PC-9 (cell line): ENCODE measurements at places on chromosomes 13 and 19. TPM values are rescaled to one million over a fixed set of nuclear protein-coding genes. Genes with fewer than 3 reads are reported as not detected.
A peak's percentile ranks its signal among the peaks of the same experiment; 100 is the strongest.

GRCh38 chr13:112058941-112059340, 8.0 kb upstream of the SOX1 start:
- H3K27me3 ChIP-seq = peaks cover 67% of the 10 kb centered on the region
- no peaks in the 10 kb centered on the region for H3K4me1 ChIP-seq
- DNase-seq = no peak
- no peak overlapping the region for H3K4me3 ChIP-seq
- H3K36me3 ChIP-seq = no peaks in the 10 kb centered on the region

GRCh38 chr13:37342205-37342604, 236.7 kb upstream of the CSNK1A1L start:
- H3K36me3 ChIP-seq = no peaks in the 10 kb centered on the region
- H3K27me3 ChIP-seq = no peaks in the 10 kb centered on the region
- no peak overlapping the region for H3K4me3 ChIP-seq

The ZIM2 gene
- not detected in 2 replicates for total RNA-seq

DNA sequence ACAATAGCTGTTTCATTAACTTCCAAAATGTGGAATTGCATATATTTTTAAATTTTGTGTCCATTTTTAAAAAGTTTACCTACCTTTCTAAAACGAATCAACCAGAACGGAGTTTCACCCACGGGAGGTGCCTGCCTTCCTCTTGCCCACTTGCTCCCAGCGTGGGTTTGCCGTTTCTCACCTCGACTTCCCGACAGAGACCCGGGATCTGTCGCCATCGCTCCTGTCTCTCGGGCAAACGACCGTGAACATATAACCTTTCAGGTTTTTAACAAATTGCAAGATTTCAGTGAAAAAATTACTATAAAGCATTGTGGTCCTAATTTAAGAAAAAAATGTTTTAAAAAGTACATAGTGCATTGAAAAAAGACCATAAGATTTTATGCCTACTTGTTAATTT, 4.2 kb downstream of the TMEM255B start:
- H3K27me3 ChIP-seq = peaks cover 81% of the 10 kb centered on the region
- 0 out of 2 replicates have a peak, but pooled peaks cover 7% of the 10 kb centered on the region for H3K4me1 ChIP-seq
- H3K36me3 ChIP-seq = no peaks in the 10 kb centered on the region
- no peak overlapping the region for H3K4me3 ChIP-seq
- DNase-seq = no peak
- no peak overlapping the region for H3K27ac ChIP-seq

GRCh38 chr19:30920222-30920621, 429.0 kb downstream of the TSHZ3 start:
- H3K27me3 ChIP-seq = peaks cover 29% of the 10 kb centered on the region
- no peak overlapping the region for H3K4me3 ChIP-seq
- no peaks in the 10 kb centered on the region for H3K36me3 ChIP-seq
- DNase-seq = no peak
- no peak overlapping the region for H3K27ac ChIP-seq

DNA sequence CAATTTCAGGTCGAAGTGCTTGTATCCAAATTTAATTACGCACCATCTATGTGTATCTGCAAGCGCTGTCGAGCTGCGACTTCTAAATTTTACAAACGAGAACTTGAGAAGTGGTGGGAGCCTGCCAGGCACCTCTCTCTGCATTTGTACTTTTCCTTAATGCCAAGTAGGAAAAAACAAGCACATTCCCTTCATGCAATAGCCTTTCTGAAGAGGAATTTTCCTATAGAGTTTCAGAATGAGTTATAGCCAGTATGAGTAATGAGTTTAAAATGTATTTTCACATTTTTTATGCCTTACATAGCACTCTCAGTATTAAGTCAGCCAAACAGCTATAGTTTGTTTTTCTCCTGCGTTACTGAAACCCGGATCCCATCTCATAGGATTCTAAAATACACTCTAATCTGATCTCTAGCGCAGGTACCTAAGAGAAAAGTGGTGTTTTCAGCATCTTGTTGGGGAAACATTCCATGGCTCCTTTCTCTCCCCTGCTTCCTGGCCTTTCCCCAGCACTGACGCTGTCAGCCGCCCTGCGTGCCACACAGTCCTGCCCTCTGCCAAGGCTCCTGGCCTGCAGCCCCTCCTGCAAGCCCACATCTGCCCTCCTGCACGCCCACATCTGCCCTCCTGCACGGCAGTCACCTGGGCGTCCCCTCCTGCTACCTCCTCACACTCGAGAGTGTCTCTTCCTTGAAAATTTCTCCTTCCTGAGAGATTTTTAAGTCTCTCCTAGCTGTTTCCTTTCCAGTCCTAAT, 526.9 kb downstream of the MYO16 start:
- peak overlapping the region; percentile 48 for H3K4me3 ChIP-seq
- peaks cover 69% of the 10 kb centered on the region for H3K4me1 ChIP-seq
- peak overlapping the region; percentile 96 for H3K27ac ChIP-seq
- no peaks in the 10 kb centered on the region for H3K27me3 ChIP-seq
- no peaks in the 10 kb centered on the region for H3K36me3 ChIP-seq

DNA sequence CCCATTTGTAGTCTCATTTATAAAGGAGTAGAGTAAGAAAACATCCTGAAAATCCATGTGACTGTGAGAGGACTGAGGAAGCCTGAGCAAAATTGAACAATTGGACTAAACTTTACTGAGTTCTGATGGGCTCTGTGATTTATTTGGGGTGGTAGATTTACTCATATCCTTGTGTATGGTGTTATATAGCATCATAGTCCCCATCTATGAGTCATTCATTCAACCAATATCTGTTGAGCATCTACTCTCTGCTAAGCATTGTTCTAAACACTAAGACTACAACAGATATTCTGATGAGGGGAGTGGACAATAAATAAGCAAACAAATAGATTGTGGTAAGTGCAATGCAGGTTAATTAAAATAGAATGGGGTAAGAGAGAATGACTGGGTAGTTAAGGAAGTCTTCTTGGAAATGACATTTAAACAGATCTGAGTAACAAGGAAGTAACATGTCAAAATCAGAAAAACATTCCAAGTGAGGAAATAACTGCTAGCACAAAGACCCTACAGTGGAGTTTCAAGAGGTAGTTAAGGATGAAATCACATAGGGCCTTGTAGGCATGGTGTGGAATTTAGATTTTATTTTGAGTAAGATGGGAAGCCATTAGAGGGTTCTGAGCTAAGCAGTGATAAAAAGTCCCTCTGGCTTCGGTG, 36.3 kb upstream of the MLNR start:
- no peak overlapping the region for H3K4me3 ChIP-seq
- H3K36me3 ChIP-seq = peaks cover 22% of the 10 kb centered on the region; the same call in 1 of the 2 replicates
- no peak overlapping the region for H3K27ac ChIP-seq
- DNase-seq = no peak

GRCh38 chr13:75763512-75763911, 127.4 kb downstream of the LMO7 start:
- peak overlapping the region; percentile 59; the same call in 1 of the 2 replicates for H3K4me3 ChIP-seq
- H3K36me3 ChIP-seq = peaks cover 30% of the 10 kb centered on the region; the same call in 1 of the 2 replicates
- H3K4me1 ChIP-seq = peaks cover 30% of the 10 kb centered on the region
- no peaks in the 10 kb centered on the region for H3K27me3 ChIP-seq

The SIGLEC9 gene
- not detected in 2 replicates for total RNA-seq

The PARP4 gene
- total RNA-seq = 54.8 and 80.6 TPM in 2 replicates

The MEX3D gene
- total RNA-seq = 55.6 and 63.7 TPM in 2 replicates

The TUBA3C gene
- total RNA-seq = not detected in 2 replicates

DNA sequence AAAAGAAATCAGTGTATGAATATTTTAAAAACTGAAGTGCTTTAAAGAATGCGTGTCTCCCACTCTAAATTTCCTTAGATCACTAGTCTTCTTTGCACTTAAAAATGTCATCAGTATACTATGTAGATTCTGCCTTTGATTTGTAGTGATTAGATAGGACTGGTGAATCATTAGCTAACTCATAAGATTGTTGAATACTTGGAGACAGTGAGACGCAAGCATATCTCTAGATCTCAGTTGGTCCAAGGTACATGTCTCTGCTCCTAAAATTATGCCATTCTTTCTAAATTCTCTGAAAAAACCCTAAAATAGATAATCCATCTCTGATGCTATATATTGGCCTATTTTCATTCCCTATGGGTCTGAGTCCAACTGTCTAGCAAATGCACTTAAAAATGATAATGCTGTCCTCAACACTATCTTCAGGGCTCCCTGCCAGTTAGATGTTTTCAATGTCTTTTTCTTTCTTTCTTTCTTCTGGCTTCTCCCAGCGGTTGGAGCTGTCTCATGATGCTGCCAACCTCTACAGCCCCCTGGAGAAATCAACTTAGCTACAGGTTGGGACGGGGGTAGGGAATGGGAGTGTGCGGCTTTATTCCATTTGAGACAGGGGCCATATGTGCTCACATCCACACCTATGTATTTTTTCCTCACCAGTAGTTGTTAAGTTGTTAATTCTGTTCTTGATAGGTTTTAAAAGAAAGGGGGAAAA, 301.0 kb downstream of the NDFIP2 start:
- H3K36me3 ChIP-seq = no peaks in the 10 kb centered on the region
- DNase-seq = no peak
- H3K27me3 ChIP-seq = no peaks in the 10 kb centered on the region
- H3K4me3 ChIP-seq = no peak overlapping the region

DNA sequence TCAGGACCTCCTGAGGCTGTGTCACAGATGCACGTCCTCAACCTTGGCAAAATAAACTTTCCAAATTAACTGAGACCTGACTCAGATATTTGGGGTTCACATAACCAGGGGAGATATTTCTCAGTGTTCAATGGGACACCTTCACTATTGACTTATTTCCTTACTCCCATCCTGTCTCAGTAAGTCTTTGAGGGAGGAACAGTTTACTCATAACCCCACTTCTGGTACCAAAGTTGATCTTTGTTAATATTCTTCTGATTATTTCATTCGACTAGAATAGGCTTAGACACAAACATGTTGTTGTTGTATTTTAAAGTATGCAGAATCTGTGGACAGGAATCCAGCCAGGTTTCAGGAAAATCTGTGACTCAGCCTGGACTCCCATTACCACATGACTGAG, 34.6 kb upstream of the CHST8 start:
- H3K27me3 ChIP-seq = peaks cover 63% of the 10 kb centered on the region
- H3K4me3 ChIP-seq = no peak overlapping the region
- no peaks in the 10 kb centered on the region for H3K36me3 ChIP-seq
- DNase-seq = no peak
- H3K27ac ChIP-seq = no peak overlapping the region

The FUT2 gene
- total RNA-seq = 8.7 and 9.6 TPM in 2 replicates

DNA sequence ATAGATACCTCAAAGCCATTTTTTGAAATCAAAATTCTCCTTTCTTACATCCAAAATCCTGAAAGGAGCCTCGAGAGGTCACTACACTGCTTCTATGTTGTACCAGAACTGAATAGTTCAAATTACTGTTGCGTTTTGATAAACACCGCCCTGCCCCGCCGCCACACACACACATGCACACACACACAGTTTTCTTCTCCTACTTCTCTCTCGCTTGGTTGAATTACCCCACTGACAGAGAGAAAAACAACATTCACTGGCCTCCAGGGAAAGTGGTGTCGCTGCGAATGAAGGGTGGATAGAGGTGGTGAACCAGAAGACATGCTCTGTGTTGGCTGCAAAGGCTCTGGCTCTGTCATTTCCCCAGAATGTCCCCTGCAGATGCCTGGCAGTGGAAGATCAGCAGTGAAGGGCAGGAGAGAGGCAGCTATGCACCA, 183.4 kb upstream of the RFC3 start:
- no peak overlapping the region for H3K27ac ChIP-seq
- H3K4me1 ChIP-seq = no peaks in the 10 kb centered on the region
- no peak overlapping the region for H3K4me3 ChIP-seq

- no peaks in the 10 kb centered on the region for H3K27me3 ChIP-seq
- H3K4me3 ChIP-seq = peak overlapping the region; percentile 2; the same call in 1 of the 2 replicates
- peak; percentile 5 for DNase-seq
- H3K36me3 ChIP-seq = no peaks in the 10 kb centered on the region; the same call in 1 of the 2 replicates
- peaks cover 17% of the 10 kb centered on the region for H3K4me1 ChIP-seq
Measured at GRCh38 chr13:102825921-102826706, 19.7 kb upstream of the ERCC5 start.

The CKM gene
- not detected in 2 replicates for total RNA-seq

DNA sequence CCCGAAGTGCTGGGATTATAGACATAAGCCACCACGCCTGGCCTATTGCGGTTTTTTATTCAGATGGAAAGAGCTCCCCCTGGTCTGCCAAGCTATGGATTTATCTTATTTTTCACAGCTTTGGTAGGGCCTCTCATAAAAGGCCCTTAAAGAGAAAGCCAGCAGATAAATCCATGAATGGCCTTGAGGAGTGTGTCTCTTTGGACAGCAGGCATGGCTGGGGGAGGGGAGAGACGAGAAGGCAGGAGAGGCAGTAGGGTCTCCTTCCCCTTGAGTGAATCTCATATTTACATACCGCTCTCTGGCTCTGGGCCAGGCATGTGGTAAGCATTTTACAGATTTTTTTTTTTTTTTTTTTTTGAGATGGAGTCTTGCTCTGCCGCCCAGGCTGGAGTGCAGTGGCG, 25.2 kb downstream of the MARK4 start:
- DNase-seq = no peak
- H3K4me3 ChIP-seq = no peak overlapping the region
- no peaks in the 10 kb centered on the region for H3K27me3 ChIP-seq
- no peak overlapping the region for H3K27ac ChIP-seq
- no peaks in the 10 kb centered on the region for H3K36me3 ChIP-seq

DNA sequence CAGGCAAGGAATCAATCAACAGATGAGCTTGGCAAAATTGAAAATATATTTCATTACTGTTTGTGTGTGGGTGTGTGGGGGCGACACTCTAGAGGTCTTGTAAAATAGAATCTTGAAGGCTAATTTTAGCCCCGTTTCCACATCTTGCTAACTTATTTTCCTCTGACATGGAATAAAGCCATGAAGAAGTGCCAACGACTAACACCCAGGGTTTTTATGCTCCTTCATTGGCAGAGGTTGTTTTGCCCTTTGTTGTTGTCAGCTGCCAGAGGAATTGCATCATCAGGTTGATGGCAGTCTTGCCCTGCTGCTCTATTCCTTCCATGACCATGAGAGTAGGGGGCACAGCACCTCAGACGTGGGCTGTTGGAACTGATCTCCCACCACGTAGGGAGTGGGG, 30.6 kb upstream of the FAM216B start:
- peaks cover 19% of the 10 kb centered on the region for H3K4me1 ChIP-seq
- DNase-seq = no peak
- H3K27ac ChIP-seq = no peak overlapping the region
- H3K27me3 ChIP-seq = no peaks in the 10 kb centered on the region
- no peak overlapping the region for H3K4me3 ChIP-seq

DNA sequence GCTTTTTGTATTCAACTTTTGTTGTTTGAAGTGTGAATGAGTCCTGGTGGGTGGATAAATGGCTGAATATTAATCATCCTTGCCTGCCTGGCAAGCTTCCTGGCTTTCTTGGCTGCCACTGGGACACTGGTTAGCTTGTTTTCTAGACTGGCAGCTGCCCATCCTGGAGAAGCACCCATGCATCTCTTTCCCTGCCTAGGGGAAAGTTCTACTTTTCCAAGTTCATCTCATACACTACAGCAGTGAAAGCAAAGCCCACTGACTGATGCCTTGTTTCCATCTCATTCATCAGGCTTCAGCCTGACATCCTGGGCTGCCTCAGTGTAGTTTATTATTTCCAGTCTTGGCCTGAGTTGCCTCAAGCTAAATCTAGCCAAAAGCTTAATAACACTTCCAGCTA, 244.8 kb downstream of the PCDH20 start:
- no peak for DNase-seq
- no peaks in the 10 kb centered on the region for H3K36me3 ChIP-seq
- H3K4me1 ChIP-seq = no peaks in the 10 kb centered on the region

The CD177 gene
- 6.0 and 7.8 TPM in 2 replicates for total RNA-seq

The CEACAM5 gene
- total RNA-seq = 18.1 and 23.3 TPM in 2 replicates
